Left lobe of liver (tissue), 2 donors: ENCODE measurements at places on chromosomes 2 and 18. TPM values are rescaled to one million over a fixed set of nuclear protein-coding genes. Genes with fewer than 3 reads are reported as not detected.

Gene PID1
- total RNA-seq = 83.3 TPM

Gene EFR3B
- total RNA-seq = 0.30 TPM

Gene SLC4A5
- total RNA-seq = 1.2 TPM

Gene GCKR
- 142 TPM for total RNA-seq

Gene IL36B
- not detected for total RNA-seq

Gene ZNF892
- 1.3 TPM for total RNA-seq

Gene TGFA
- 5.0 TPM for total RNA-seq

Gene IL36A
- not detected for total RNA-seq

Gene FOXI3
- not detected for total RNA-seq

Gene POTEE
- total RNA-seq = not detected

Gene GKN2
- total RNA-seq = not detected

Gene PARD3B
- total RNA-seq = 9.3 TPM

Gene SULT1C2
- 1.9 TPM for total RNA-seq

Gene ANKRD30B
- not detected for total RNA-seq

Gene GALNT3
- 1.1 TPM for total RNA-seq

Gene C2orf78
- not detected for total RNA-seq

Gene PPP1CB
- 76.0 TPM for total RNA-seq

Gene COL4A3
- 0.55 TPM for total RNA-seq

Gene MERTK
- total RNA-seq = 14.3 TPM

Gene ABCA12
- not detected for total RNA-seq

Gene HOXD4
- total RNA-seq = not detected

Gene NHEJ1
- 7.8 TPM for total RNA-seq

Gene CDCA7
- total RNA-seq = 0.25 TPM

Gene PIAS2
- 13.7 TPM for total RNA-seq

Gene RAB31
- total RNA-seq = 7.8 TPM

Gene LRRTM1
- not detected for total RNA-seq

Gene NT5C1B
- not detected for total RNA-seq

Gene TXNL4A
- 48.3 TPM for total RNA-seq

Gene BMP10
- 6.1 TPM for total RNA-seq

Gene TRIM43
- total RNA-seq = not detected

Gene LTBP1
- total RNA-seq = 5.8 TPM

Gene FASTKD1
- total RNA-seq = 10.6 TPM

Gene HAUS1
- 4.1 TPM for total RNA-seq

Gene GAD1
- total RNA-seq = not detected

Gene AQP12B
- not detected for total RNA-seq

Gene MYO7B
- 0.63 TPM for total RNA-seq

Gene SERPINB7
- total RNA-seq = not detected

Gene ATP8B1
- 12.1 TPM for total RNA-seq
